GM12878 (cell line): ENCODE measurements at places on chromosomes 3 and 15. TPM values are rescaled to one million over a fixed set of nuclear protein-coding genes. Genes with fewer than 3 reads are reported as not detected.

Gene CERS3
- not detected in 2 replicates for total RNA-seq

Gene TTLL13
- 0.13 and 0.19 TPM in 2 replicates for total RNA-seq

Gene PCLAF
- 88.6 and 90.6 TPM in 2 replicates for total RNA-seq

Gene RETNLB
- not detected in 2 replicates for total RNA-seq

Gene STRC
- 0.16 and 0.28 TPM in 2 replicates for total RNA-seq

Gene HDGFL3
- total RNA-seq = 29.8 and 34.3 TPM in 2 replicates

Gene BMF
- total RNA-seq = 34.9 and 35.7 TPM in 2 replicates

DNA sequence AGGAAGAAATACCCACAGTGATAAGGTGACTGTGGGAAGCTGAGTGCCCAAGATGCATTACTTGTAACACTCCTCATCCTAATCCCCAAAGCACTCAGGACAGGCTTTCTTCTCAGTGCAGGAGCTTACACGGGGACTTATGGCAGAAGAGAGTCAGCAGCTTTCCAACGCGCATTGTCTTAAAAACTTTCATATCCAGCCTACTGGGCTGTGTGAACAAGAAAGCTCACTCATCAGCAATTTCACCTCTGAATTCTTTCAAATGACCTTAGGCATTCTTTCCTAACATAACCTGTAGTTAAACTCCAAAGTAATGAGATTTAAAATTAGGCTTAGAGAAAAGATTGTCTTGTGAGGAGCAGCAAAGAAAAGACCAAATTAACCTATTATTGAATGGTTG is 132.3 kb downstream of the KCNAB1 start:
- DNase-seq = no peak
- H3K4me1 ChIP-seq = no peaks in the 10 kb centered on the region
- no peaks in the 10 kb centered on the region for H3K36me3 ChIP-seq
- H3K4me3 ChIP-seq = no peak overlapping the region
- H3K27me3 ChIP-seq = peaks cover 3% of the 10 kb centered on the region; the same call in 1 of the 2 replicates

GRCh38 chr3:159629329-159630084 is 359.1 kb upstream of the IL12A start:
- no peak overlapping the region for H3K27ac ChIP-seq
- H3K36me3 ChIP-seq = no peaks in the 10 kb centered on the region
- DNase-seq = no peak
- no peak overlapping the region for H3K4me3 ChIP-seq
- no peaks in the 10 kb centered on the region; the same call in 1 of the 2 replicates for H3K27me3 ChIP-seq

- H3K36me3 ChIP-seq = no peaks in the 10 kb centered on the region
- H3K4me3 ChIP-seq = no peak overlapping the region
- no peaks in the 10 kb centered on the region for H3K4me1 ChIP-seq
Observed at GRCh38 chr3:128498127-128498626, 5.2 kb upstream of the GATA2 start.

DNA sequence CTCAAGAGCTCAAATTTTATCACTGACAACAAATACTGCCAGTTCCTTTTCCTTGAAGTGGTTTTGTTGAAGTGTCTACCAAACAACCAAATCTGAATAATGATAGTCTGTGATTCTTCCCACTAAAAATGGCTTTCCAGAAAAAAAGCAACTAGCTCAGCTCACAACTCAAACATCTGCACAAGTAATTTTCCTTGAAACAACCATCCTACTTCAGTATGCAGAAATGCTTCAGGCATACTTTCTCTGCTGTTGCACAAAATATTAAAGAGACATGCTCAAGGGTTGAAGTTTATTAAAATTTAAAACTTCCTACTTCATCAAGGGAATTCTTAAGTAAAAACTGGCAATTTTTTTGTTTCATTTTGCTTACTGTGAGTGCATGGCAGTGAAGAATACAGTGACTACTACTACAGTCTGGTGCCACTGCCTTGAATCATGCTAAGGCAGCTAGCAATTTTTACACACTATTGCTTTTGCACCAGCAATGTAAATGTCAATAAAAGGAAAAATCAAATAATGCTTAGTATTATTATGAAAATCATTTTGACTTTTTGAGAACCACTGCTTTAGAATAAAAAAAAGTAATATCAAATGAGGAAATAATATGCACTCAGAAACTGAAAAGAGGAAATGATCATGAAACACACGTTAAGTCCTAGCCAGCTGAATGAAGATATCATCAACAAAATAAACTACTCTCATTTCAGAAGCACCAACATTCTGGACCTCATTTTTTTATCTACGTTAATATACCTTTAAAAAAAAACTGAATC is 33.6 kb downstream of the VPS13C start:
- no peak for DNase-seq
- H3K36me3 ChIP-seq = no peaks in the 10 kb centered on the region
- H3K27me3 ChIP-seq = no peaks in the 10 kb centered on the region
- peak overlapping the region; percentile 54; the same call in 1 of the 2 replicates for H3K27ac ChIP-seq
- H3K4me3 ChIP-seq = no peak overlapping the region
- H3K4me1 ChIP-seq = peaks cover 21% of the 10 kb centered on the region; the same call in 1 of the 2 replicates

DNA sequence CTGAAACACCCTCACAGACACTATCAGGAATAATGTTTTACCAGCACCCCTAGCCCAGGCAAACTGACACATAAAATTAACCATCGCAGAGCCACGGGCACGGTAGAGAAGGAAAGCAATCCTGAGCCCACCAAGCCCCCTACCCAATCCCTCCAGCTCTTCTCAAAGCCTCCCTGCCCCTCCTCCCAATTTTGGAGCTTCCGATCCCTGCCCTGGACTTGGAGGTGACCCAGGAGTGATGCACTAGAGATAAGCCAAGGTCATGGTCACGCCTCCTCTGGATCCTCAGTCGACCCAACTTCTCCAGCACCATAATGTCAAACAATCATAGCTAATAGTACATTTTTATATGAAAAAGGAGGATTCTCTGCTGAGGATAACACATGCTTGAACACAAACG is 188.7 kb upstream of the NSMCE3 start:
- H3K27me3 ChIP-seq = no peaks in the 10 kb centered on the region
- no peak overlapping the region for H3K27ac ChIP-seq
- H3K4me3 ChIP-seq = no peak overlapping the region
- H3K4me1 ChIP-seq = no peaks in the 10 kb centered on the region
- H3K36me3 ChIP-seq = no peaks in the 10 kb centered on the region

- no peak for DNase-seq
- no peaks in the 10 kb centered on the region for H3K4me1 ChIP-seq
- no peak overlapping the region for H3K27ac ChIP-seq
- H3K27me3 ChIP-seq = peaks cover under 1% of the 10 kb centered on the region; the same call in 1 of the 2 replicates
Observed at GRCh38 chr3:57157545-57157944, 7.6 kb downstream of the IL17RD start.

- H3K4me3 ChIP-seq = no peak overlapping the region
- peak overlapping the region; percentile 40; the same call in 1 of the 2 replicates for H3K27ac ChIP-seq
- H3K27me3 ChIP-seq = no peaks in the 10 kb centered on the region
- H3K36me3 ChIP-seq = peaks cover 8% of the 10 kb centered on the region; the same call in 1 of the 2 replicates
- DNase-seq = peak; percentile 44
Observed at GRCh38 chr3:113736548-113737089, 9.4 kb downstream of the NAA50 start.

GRCh38 chr3:147377412-147378367 is 28.7 kb downstream of the ZIC4 start:
- H3K4me1 ChIP-seq = no peaks in the 10 kb centered on the region
- H3K4me3 ChIP-seq = no peak overlapping the region
- no peak overlapping the region for H3K27ac ChIP-seq
- H3K27me3 ChIP-seq = peaks cover 12% of the 10 kb centered on the region
- H3K36me3 ChIP-seq = no peaks in the 10 kb centered on the region
- DNase-seq = no peak

- H3K36me3 ChIP-seq = no peaks in the 10 kb centered on the region
- H3K27me3 ChIP-seq = no peaks in the 10 kb centered on the region; the same call in 1 of the 2 replicates
- no peaks in the 10 kb centered on the region for H3K4me1 ChIP-seq
- no peak overlapping the region for H3K4me3 ChIP-seq
- H3K27ac ChIP-seq = no peak overlapping the region
Observed at GRCh38 chr3:139954146-139954860, 19.3 kb downstream of the CLSTN2 start.
